ENCODE measurements at places on chromosomes 4 and X.

DNA sequence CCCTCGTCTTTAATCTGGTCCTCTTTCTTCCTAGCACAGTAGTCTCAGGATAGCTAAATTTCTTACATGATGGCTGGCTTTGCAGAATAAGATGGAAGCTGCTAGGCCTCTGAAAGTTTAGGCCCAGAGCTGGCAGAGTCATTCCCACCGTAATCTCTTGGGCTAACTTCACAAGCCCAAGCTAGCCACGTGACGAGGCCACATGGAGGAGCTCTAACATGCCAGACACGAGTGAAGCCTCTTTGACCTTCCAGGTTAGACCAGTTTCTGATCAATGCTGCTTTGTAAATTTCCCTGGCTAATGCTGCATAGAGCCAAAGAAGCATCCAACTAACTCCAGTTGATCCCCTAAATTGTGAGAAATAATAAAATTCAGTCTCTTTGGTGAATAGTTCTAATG lies 9.5 kb upstream of the CENPE start:
- DNase-seq: no peak

DNA sequence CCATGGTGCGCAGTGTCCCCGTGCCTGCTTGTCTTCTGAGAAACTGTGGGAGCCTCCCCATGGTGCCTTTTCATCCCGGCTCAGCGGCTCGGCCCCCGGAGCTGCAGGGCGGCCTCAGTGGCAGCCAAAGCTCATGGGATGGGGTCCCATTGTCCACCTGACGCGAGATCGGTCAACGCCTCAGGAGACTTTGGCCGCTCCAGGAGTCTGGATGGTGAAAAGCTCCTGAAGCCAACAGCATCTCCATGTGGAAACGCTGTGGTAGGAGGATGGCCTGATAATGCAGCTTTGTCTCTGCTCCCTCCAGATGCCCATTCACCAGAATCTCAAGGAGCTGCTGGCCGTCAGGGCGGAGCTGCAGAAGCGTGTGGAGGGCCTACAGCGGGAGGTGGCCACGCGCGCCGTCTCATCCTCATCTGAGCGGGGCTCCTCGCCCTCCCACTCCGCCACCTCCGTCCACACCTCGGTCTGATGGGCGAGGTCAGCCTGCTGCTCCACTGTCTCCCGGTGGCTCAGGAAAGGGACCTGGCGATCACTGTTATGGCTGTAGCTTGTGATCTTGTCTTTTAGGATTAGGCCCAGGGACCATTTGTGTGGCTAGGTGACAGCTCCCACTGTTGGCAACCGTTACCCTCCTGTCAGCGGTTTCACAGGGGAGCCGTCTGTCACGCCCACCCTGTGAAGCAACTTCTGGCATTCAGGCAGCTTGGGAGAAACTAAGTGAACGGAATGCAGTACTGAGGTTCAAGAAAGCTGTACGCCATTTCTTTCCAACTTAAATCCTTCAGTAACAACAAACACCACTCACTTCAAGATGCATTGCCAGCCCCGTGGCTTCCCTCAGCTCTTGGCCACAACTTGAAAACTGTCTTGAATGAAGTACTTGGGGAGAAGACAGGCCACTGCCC lies 69.3 kb downstream of the MTMR1 start:
- no peak for DNase-seq

GRCh38 chrX:151871244-151871643 lies 41.4 kb upstream of the MAGEA4 start:
- no peak for DNase-seq

GRCh38 chr4:168440442-168441264 lies 39.6 kb downstream of the DDX60L start:
- DNase-seq: no peak

DNA sequence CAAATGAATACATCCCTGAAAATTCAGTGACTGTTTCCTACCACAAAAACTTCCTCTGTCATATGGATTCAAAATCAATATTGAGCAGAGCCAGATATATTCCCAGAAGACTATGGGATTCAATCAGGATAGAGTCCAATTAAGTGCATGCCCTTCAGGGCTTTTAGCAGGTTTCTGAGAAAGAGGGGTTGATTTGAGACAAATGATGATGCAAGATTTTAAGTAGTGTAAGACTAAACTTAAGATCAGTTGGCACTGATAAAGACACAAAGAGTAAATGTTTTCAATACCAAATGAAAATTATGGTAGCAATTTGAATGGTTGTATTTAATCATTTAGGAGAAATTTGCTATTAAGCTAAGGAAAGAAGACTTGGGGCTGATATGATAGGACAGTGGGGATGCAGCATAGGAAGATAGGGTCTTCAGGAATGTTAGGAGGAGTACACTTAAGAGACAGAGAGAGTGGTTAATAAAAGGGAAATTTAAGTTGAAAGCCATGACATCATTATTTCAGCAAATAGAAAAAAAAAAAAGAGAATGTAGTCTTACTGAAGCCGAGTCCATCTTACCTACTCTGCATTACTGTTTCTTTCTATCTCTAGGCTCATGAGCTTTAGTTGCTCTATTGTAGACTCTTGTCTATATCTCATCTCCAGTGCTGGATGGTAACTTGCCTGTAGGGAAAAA lies 32.0 kb upstream of the XK start:
- DNase-seq: no peak

Measured in amygdala (tissue), 56 donors.